ENCODE measurements at places on chromosomes 12 and 14.

- no peak for DNase-seq
These were observed 114.8 kb upstream of the FLRT2 start for GRCh38 chr14:85415015-85415712.

GRCh38 chr12:92639017-92639416 is 63.8 kb upstream of the PLEKHG7 start:
- DNase-seq = no peak

GRCh38 chr12:130452546-130452945 is 114.9 kb downstream of the PIWIL1 start:
- no peak for DNase-seq

DNA sequence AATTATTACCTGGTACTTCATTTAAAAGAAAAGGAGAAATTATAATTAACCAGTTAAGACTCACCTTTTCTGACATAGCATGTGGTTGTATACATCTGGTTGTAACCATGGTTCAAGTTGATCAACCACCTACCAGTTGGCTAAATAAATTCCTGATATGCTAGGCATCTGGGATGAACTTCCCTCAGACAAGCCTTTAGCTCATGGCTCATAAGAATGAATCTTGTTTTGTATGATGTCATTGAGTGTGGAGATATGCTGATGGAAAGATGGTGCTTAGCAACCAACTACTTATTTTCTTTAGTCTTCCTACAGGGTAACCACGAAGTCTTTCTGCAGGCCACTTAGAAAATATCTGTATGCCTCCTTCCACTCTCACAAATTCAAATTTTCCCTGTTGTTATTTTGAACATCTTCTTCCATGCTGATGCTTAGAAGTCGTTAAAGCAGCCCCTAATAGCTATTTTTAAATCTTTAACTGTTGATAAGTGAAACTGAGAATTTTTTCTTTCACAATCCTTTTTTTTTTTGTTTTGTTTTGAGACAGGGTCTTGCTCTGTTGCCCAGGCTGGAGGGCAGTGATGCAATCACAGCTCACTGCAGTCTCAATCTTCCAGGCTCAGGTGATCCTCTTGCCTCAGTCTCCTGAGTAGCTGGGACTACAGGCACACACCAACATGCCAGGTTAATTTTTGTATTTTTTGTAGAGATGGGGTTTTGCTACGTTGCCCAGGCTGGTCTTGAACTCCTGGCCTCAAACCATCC is 51.9 kb upstream of the PTHLH start:
- no peak for DNase-seq

- DNase-seq = peak; percentile 39
These were observed 8.5 kb downstream of the CDCA4 start for GRCh38 chr14:105012171-105012985.

DNA sequence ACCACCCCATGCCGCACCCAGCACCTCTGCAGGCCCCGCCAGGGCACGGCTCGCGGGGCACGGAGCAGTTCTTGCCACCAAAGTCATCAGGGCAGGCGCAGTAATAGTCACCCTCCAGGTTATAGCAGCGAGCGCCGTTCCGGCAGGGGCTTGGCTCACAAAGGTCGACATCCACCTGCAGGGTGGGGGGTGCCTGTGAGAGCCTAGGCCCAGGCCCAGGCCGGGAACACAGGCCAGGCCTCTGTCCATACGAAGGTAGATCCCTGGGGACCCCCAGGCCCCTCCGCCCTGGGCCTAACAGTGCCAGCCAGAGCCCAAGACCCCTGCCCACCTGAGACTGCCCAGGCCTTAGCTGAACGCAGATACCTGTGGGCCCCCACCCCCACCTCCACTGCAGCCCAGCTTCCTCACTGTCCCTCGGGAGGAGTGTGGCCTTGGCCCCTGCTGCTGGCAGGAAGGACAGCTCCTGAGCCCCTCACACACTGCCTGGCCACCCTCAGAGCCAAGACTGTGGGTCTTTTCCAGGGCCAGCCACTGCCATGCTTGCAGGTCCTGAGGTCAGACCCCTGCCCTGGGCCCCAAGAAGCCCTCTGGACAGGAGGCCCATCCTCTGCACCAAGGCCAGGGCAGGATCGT is 19.3 kb downstream of the JAG2 start:
- no peak for DNase-seq

GRCh38 chr14:21105095-21105494 is 4.2 kb downstream of the TMEM253 start:
- DNase-seq = no peak

- no peak for DNase-seq
These were observed 444.8 kb downstream of the ADAMTS20 start for GRCh38 chr12:43107026-43107775.

- DNase-seq = peak; percentile 82
These were observed 4.1 kb downstream of the CLEC2D start for GRCh38 chr12:9673404-9674225.

- no peak for DNase-seq
These were observed 56.5 kb downstream of the WASHC4 start for GRCh38 chr12:105164068-105164467.

DNA sequence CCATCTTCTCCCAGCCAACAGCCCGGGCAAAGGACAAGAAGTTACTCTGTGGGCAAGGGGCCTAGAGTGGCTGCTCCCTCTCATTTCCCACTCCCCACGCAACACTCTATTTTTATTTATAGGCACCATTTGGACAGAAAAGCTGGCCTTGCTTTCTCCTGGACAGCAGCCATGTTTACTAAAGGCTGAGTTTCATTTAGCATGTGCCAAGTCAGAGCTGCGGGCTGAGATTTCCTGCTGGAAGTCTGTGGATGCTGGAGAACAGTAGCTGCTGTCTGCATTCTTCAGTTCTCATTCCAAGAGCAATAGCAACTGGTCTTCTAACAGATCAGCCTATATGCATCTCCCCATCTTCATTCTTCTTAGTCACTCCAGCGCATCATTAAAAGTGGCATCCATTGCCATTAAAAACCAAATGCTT is 8.3 kb downstream of the COL2A1 start:
- DNase-seq = no peak

GRCh38 chr14:68630081-68630571 is 162.7 kb downstream of the ZFP36L1 start:
- DNase-seq = no peak

DNA sequence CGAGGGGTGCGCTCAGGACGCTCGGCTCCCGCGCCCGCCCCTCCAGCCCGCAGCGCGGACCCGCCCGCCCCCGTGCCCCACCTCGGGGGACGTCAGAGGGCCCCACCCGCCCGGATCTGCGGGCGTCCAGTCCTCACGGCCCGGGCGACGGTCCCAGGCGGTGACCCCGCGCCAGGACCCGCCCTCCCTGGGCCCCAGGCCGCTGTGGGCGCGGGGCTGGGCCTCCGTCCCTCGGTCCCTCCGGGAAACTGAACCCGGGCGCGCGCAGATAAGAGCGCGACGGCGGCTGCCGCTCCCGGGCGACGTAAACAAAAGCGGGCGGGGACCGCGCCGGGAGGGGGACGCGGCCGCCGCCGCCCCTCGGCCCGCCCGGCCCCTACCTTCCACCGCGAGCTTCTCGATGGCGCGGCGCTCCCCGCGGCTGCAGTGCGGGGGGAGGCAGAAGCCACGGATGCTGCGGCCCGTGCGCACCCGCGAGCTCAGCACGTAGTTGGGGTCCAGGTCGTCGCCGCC is 1.1 kb downstream of the CKB start:
- DNase-seq = peak; percentile 64

- DNase-seq = no peak
These were observed 3.9 kb downstream of the KDM2B start for GRCh38 chr12:121576851-121577391.

DNA sequence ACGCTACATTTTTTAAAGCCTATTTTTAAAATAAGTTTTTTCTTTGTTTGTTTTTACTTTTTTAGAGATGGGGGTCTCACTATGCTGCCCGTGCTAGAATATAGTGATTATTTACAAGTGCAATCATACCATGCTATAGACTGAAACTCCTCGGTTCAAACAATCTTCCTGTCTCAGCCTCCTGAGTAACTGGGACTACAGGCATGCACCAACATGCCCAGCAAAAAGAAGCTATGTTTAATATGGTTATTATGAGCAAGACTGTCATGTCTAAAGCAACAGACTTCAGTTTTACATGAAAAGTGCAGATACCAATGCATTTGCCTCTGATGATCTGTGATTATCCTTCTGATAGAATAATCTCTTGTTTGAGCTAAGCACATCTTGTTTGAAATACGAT is 45.6 kb upstream of the SGPP1 start:
- DNase-seq = no peak

- DNase-seq = no peak
These were observed 98.8 kb downstream of the CCDC92 start for GRCh38 chr12:123873793-123874192.

- DNase-seq = no peak
These were observed 45.0 kb downstream of the KCNA5 start for GRCh38 chr12:5088586-5089264.

DNA sequence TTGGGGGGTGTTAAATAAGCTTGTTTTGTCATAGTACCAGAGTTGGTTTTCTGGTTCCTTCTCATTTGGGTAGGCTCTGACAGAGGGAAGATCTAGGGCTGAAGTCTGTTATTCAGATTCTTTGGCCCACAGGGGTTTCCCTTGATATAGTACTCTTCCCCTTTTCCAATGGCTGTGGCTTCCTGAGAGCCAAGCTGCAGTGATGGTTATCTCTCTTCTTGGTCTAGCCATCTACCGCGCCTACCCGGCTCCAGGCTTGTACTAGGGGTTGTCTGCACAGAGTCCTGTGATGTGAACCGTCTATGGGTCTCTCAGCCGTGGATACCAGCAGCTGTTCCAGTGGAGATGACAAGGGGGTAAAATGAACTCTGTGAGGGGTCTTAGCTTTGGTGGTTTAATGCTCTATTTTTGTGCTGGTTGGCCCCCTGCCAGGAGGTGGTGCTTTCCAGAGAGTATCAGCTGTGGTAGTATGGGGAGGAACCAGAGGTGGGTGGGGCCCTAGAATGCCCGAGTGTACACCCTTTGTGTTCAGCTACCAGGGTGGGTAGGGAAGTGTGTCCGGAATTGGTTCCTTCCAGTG is 209.7 kb downstream of the GPHN start:
- peak; percentile 67 for DNase-seq

DNA sequence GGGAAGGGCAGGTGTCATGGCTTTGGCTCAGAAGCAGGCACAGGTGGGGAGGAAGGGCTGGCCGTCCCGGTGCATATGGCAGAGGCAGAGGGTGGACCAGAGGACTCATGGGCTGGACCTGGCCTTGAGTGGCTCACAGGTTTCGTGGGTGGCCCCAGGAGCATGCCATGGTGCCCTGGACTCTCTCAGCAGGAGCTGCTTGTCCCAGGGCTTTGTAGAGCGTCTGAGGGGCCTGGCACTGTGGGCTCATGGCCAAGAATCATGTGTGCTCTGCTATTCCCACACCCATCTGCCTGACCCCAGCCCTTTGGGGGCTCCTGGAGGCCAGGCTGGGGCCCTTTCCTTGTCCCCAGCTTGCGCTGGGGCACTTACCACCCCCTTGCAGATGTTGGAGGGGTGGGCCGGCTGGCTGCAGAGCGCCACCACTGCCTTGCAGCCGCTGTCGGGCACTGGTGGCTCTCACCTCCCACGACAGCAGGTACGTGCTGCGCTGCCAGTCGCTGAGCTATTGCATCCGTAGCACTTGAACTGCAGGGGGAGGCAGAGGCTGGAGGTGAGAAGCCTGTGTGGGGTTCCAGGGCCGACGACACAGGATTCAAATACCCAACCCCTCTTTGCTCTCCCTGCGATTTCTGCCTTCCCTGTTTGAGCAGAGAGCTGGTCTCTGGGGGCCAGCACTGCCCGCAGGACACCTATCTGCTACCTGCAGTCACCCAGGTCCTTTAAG is 187.4 kb upstream of the PRMT8 start:
- DNase-seq = no peak

DNA sequence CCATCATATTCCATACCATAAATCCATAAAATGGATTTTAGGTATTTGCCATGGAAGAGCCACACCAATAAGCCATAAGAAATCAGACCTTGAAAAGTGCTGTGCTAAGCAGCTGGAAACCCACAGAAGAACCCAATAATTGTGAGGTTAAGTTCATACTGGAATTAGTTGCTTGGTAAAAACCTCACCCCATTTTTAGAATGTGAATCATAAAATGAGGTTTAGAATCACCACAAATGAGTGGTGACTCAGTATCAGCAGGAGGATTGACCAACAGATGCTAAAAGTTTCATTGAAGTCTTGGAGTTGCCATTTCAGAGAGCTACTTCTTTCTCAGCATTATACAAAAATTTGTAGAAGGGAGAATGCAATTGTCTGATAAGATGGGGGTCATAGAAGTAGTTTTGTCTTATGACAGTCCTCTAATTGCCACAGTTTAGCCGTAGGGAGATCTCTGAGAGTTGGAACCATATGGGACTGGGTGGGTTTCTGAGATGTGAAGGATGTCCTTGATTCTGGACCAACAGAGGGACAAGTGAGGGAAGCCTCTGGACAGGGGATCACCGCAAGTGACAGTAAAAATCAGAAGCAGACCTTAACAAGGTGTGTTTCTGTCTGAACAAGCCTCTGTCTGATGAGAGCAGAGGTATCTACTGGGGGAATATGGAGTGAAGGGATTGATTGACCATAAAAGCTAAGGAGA is 1.4 kb upstream of the STON2 start:
- peak; percentile 55 for DNase-seq

GRCh38 chr12:57019983-57020719 is 3.8 kb upstream of the TAC3 start:
- DNase-seq = no peak

GRCh38 chr14:68854421-68854820 is 61.6 kb upstream of the ZFP36L1 start:
- DNase-seq = no peak

DNA sequence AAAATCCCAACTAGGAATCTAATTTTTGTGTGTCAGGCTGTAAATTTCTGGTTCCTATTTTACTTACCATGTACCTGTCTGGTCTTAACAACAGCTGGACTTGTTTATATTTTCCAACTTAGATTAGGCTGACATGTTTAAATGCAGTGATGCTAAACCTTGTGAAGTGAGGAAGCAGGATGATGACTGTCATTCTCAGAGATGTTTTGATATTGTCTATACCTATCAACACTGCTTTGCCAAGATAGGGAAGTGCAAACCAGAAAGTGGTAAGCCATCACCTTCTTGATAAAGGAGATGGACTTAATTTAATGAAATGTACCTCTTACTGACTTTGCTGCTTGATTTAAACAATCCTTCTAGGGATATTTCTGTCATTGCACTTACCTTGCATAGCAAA is 2.1 kb downstream of the BICD1 start:
- DNase-seq = peak; percentile 9

DNA sequence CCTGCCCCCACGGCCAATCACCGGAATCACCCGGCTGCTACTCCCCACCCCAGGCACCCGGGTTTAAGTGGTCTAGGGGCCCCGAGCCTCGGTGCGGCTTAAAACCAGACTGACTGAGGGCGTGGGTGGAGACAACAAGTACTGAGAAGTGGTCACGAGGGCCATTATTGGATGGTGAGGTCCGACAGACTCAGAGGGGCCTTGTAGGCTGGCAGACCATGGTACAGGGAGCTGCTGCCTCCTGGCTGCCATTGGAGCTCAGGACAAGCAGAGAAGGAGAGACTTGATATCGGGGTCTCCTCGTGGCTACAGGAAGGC is 54.1 kb downstream of the FBRSL1 start:
- DNase-seq = no peak

- no peak for DNase-seq
These were observed 108.7 kb upstream of the FUT8 start for GRCh38 chr14:65303899-65304222.
